ENCODE measurements at places on chromosomes 16 and 17.

GRCh38 chr17:47993964-47994363 lies 23.1 kb downstream of the CDK5RAP3 start:
- DNase-seq, result no peak

DNA sequence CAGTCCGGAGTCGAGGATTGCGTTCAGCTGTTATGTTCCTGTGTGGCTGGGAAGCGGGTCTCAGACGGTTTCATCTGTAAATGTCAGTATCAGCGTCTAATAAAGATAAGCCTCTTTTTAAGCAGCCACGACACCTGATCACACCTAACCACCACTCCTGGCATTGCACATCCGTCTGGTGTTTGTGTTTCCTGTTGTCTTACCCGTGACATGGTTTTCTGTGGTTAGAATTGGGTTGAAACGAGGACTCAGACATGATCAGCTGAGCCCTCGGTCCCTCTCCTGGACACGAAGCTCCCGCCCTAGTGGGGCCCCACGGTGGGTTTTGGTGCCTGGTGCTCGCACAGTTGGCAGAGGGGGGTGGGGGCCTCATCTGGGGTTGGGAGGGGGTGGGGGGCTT lies 18.3 kb downstream of the CPNE7 start:
- DNase-seq, result no peak

DNA sequence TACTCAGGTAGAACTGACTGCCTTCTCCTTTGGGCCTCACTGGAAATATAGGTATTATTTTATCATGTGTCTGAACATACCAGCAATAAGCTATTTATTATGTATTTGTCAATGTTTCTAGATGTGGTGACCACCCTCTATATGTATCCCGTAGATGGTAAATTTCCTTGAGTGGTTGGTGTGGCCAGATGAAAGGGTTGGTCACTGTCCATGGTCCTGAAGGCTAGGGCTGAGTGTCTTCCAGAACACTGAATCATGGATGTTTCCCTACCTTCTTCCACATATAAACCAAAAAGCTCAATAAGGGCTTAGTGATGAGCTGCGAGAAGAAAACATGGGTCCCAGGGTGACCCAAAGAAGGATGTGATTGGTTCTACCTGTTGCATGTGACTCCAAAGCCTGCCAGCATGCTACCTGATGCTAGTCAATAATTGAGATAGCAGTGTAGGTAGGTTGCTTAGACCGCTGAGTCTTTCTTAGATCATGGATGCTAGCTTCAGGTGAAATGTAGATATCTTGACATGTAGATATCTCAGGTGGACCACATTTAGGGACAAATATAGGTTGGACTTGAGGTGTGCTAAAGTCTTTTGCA lies 150.3 kb downstream of the ASIC2 start:
- no peak for DNase-seq

DNA sequence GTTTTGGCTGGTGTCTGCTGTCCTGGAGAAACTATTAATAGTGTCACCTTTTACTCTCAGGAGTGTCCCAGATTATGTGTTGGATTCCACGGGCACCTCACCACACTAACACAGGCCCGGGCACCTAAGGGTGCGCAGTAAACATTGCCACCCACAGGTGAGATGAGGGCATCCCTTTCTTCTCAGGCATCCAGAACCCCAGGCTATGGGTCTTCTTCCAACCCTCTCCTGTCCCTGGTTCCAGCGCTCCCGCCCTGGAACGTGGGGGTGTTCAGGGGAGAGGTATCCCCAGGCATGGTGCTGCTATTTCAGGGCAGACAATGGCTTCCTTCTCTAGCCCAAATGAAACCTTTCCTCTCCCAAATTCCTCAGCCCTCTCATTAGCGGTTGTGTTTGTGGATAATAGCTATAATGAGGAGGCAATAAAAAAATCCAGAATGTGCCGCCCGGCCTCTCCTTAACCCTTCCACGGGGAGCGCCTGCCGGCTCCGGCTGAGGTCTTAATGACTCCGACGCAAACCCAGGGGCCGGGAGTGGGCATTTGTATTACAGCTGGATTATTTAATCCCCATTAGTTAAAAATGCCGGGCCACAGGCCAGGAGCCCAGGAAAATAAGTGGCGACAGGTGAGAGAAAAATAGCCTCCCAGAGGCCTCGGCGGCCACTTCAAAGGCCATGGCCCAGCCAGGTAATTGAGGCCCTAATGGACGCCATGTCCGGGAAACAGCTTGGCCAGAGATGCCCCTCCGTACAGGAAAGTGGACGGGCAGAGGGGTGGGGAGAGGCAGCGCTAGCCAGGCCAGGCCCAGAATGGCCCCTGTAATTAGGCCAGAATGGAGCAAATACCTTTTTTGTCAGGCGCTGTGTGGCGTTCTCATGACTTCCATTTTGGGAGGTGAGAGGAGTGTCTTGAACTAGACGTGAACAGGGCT lies 102.8 kb downstream of the IRX5 start:
- no peak for DNase-seq

- no peak for DNase-seq
Observed at GRCh38 chr17:67290711-67291291, 45.8 kb upstream of the HELZ start.
